IMR-90 (cell line): ENCODE measurements at places on chromosomes 2 and 18. TPM values are rescaled to one million over a fixed set of nuclear protein-coding genes. Genes with fewer than 3 reads are reported as not detected.

VWA3B gene
- total RNA-seq, result not detected in 2 replicates

OXER1 gene
- total RNA-seq, result not detected in 2 replicates

STEAP3 gene
- 18.9 and 19.4 TPM in 2 replicates for total RNA-seq

MCFD2 gene
- total RNA-seq, result 177 and 219 TPM in 2 replicates

FZD7 gene
- 62.4 and 81.1 TPM in 2 replicates for total RNA-seq

MC5R gene
- not detected in 2 replicates for total RNA-seq

AKAIN1 gene
- not detected in 2 replicates for total RNA-seq

DNA sequence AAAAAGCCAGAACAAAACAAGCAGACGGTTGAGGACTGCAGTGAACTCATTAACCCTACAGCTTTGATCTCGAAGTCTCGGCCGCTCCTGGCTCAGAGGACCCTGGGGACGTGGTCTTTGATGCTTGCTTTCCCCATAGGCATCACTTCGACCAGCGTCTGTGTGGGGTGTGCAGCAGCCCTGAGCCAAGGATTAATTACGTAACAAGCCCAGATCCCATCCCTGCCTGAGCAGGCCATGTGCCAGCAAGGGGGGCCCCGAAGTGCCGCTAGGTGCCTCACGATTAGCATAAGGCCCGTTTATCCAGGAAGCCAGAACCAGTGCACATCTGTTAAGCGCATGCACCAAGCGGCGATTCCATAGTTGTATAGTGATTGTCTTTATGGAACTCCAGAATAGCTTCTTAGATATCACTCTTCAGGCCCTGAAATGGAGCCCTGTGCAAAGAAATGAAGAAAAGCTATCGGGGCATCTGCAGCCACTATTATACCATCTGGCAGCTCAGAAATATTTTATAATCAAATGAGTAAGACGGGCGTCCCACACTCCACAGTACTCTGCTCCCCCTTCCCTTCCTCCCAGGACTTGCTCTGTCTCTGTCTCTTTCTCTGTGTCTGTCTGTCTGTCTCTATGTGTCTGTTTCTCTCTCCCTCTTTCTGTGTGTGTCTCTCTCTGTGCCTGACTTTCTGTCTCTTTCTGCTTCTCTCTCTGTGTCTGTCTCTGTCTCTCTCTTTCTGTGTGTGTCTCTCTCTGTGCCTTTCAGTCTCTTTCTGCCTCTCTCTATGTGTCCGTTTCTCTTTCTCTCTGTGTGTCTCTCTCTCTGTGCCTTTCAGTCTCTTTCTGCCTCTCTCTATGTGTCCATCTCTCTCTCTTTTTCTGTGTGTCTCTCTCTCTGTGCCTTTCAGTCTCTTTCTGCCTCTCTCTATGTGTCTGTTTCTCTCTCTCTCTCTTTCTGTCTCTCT is 41.7 kb downstream of the HPCAL1 start:
- DNase-seq, result peak; percentile 49

- DNase-seq, result peak; percentile 85
Observed at GRCh38 chr2:73020657-73021370, 50.7 kb downstream of the SFXN5 start.

DNA sequence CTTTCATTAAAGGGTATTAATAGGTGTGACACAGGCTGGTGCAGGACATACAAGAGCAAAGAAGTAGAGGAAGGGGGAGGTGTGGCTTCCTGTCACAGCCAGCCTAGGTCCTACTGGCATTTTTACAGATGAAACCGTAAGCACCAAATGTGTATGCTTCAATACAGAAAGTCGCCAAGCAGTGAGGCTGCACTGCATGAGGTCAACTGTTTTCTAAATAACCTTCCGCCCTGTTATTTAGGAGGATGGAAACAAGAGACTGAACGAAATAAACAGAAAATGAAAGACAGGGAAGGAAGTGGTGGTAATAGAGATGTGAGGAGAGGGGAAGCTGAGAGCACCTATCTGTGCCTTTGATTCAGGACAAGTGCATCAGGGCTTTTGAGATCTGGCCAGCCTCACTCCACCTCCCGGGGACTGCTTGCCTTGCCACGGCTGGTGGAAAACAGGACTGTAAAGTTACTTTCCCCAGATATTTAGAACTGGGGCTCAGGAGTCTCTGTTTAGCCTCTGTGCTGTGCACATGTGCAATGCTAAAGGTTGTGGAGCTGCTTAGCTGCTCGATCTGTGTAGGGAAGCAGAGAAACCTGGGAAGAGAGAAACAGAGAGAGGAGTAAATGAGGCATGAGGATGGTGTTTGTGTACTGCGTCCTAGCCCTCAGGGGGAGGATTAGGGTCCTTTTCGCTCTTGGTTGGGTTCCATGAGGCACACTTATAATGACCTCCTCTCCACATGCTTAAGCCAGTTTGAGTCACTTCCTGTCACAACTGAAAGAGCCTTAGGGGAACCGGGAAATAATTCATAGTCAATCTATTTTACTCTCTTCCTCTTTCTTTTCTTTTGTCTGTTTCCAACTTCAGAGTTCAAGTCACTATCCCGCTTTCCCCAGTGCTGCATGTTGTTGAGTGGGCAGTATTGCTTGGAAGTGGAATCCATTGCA is 62.3 kb upstream of the BOD1L2 start:
- DNase-seq, result no peak

DNA sequence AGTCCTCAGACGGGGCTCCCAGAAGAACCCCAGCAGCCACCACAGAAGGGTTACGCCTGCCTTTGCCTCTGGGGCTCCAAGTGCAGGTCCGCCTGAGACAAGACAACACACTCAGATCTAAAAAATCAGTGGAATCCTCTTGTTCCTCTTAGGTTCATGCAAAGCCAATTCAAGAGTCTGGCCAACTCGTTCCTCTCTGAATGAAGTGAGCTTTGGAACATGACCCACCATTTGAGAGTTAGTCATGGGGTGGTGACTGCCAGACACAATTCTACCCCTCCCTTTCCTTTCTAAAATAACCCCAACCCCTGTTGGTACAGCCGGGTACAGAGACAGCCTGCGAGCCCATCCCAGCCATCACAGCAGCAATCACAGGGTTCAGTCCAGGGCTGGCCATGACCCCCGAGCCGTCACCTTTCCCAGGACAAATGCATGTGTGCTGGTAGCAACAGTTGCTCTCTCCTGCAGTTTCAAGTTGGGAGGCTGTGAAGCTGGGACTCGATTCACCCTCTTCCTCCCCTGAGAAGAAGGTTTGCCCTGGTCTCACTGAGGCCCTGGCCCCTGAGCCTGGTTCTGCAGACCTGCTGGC is 183.1 kb upstream of the SH3BP4 start:
- DNase-seq, result peak; percentile 29

GRCh38 chr2:94955702-94956101 is 69.8 kb upstream of the MAL start:
- no peak for DNase-seq

- no peak for DNase-seq
Observed at GRCh38 chr2:44894058-44894457, 47.4 kb upstream of the SIX3 start.

GRCh38 chr2:65834062-65834461 is 401.7 kb upstream of the SPRED2 start:
- no peak for DNase-seq

DNA sequence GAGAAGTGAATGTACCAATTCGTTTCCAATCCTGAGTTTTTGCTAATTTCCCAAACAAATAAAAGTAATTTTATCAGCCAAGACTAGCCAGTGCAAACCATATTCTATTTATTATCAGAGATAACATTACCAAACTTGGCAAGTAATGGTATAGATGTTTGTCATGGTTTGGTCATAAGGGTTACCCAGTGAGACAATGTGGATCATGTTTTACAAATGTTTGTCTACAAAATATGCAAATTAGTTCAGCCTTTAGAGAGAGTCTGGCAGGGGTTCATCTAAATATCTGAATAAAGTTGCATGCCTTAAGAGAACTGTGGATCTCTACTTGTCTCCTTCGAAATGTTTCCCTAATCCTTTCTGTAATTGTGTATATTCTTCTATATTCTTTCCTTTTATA is 152.2 kb downstream of the KCNH7 start:
- DNase-seq, result no peak

DNA sequence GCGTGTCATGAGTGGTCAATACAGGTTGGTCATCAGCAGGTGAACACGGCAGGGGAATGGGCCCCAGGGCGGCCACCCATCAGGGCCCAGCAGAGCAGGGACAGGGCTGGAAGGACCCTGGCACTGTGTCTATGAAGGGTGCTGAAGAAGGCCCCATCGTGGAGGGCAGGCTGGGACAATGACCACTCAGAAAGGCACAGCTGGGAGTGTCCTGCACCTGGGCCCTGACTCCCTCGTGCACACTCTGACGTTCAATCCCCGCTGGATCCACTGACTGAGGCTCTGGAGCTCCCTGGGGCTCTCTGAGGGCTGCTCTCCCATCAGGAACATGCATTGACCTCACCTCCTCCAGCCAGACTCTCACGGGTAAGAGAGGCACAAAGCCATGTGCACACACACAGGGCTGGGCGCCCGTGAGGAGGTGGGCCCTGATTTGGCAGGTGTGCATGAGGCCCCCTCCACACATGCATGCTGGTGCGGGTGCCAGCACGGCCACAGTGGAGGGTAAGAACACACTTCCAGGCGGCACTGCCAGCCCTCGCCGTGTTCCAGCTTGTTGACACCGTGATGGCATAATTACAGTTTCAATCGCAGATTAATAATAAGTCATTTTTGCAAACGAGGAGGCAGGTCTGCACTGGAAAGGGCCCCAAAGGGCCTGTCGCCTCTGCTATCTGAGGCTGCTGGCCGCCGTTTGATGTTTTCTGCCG is 58.5 kb downstream of the SMAD7 start:
- DNase-seq, result no peak

GRCh38 chr2:234496055-234496834 is 636 bp downstream of the ARL4C start:
- DNase-seq, result peak; percentile 32

GRCh38 chr2:96156926-96157648 is 11.8 kb upstream of the DUSP2 start:
- DNase-seq, result no peak

- DNase-seq, result no peak
Observed at GRCh38 chr2:179250095-179250494, 14.5 kb downstream of the SESTD1 start.

- no peak for DNase-seq
Observed at GRCh38 chr2:105445976-105446375, 47.1 kb upstream of the FHL2 start.

GRCh38 chr2:28413152-28413898 is 20.7 kb downstream of the FOSL2 start:
- peak; percentile 49 for DNase-seq

GRCh38 chr2:9548506-9548905 is 7.1 kb downstream of the ADAM17 start:
- DNase-seq, result peak; percentile 69

GRCh38 chr2:10007435-10007834 is 35.9 kb upstream of the KLF11 start:
- DNase-seq, result peak; percentile 27

GRCh38 chr2:216596980-216597509 is 36.2 kb upstream of the IGFBP2 start:
- no peak for DNase-seq

DNA sequence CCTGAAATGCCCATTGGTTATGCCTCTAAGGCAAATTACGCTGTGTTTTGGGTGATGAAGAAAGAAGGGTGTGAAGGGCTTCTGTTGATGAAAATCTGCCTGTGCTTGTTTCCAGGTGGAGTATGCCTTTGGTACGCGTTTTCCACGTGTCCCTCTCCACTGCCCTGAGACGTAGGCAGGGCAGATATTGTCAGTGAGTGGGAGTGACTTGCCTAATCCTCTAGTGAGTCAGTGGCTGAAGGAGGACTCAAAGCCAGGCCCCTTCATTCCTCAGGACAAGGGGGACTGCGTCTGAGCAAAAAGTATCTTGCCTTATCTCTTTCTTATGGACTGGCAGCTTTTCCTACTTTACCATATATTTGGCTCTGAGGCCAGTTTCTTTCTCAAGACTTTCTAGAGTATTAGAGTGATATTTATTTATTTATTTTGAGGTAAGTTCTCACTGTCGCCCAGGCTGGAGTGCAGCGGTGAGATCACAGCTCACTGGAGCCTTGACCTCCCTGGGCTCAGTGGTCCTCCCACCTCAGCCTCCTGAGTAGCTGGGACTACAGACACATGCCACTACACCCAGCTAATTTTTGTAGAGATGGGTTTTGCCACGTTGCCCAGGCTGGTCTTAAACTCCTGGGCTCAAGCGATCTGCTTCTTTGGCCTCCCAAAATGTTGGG is 10.2 kb downstream of the RALB start:
- DNase-seq, result peak; percentile 63

- DNase-seq, result no peak
Observed at GRCh38 chr2:168496906-168497305, 40.8 kb downstream of the CERS6 start.

- DNase-seq, result no peak
Observed at GRCh38 chr2:220269367-220269766, 641.9 kb downstream of the SLC4A3 start.

DNA sequence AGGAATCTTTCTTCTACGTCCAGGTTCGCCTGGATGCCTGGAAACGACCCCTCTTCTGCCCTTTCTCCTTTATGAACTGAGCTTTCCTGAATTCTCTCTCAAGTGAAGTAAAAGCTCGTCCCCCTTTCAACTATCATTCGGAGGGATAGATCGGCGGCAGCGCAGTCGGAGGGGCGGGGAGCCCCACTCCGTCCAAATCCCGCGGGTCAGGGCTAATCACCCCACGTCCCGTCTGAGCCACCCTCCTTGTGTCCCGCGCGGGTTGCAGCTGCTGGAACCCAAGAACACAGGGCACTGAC is 367 bp downstream of the FBXO48 start:
- DNase-seq, result no peak

DNA sequence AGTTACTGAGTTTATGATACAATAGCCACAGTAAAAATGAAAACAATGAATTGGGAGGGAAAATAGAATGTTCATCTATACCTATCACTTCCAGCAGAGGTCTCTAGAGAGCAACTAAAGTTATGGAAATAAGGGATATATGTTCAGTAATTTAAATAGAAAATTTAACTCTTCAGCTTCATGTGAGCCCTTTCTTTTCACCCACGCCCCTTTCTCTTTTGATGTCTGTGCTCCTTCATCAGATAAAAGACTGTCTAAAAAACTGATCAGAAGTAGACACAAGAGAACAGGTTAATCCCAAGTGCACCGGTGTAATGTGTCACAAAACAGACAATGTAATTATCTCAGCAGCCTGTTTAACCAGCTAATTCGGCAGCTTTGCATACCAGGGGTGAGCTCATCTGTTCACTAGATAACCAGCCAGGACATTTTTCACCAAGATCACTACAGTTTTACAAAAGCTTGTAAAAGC is 238.5 kb upstream of the ERBB4 start:
- DNase-seq, result peak; percentile 46

DNA sequence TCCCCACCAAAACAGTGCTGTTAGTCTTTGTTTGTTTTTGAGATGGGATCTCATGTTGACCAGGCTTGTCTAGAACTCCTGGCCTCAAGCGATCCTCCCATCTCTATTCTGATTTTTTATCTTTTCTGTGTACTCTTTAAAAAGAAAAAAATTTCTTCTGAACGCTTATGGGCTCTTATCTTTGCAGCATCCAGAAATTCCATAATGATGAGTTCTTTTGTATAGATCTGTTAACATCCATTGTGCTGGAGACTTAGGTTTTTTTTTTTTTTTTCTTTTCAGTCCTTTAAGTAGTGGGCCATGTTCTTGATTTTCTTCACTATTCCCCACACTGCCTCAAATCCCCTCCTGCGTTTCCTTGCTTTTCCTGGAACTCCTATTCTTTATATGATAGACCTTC is 31.0 kb downstream of the RBBP8 start:
- peak; percentile 47 for DNase-seq
